EL (cell line): ENCODE measurements at places on chromosomes 2 and 18.

GRCh38 chr18:48785091-48785614 is 165.6 kb downstream of the SMAD7 start:
- DNase-seq = no peak

DNA sequence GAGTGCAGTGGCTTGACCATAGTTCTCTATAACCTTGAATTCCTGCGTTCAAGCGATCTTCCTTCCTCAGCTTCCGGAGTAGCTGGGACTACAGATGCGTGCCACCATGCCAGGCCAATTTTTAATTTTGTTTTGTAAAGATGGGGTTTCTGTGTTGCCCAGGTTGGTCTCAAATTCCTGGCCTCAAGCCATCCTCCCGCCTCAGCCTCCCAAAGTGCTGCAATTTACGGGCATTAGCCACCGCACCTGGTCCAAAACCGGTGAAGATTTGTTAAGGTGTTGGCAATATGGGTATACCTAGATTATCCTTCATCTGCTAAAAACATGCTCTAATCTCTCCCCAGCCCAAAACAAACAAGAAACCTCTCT is 1.3 kb upstream of the EIF2AK3 start:
- no peak for DNase-seq

- DNase-seq = no peak
Measured at GRCh38 chr18:9961041-9961440, 47.2 kb downstream of the VAPA start.

DNA sequence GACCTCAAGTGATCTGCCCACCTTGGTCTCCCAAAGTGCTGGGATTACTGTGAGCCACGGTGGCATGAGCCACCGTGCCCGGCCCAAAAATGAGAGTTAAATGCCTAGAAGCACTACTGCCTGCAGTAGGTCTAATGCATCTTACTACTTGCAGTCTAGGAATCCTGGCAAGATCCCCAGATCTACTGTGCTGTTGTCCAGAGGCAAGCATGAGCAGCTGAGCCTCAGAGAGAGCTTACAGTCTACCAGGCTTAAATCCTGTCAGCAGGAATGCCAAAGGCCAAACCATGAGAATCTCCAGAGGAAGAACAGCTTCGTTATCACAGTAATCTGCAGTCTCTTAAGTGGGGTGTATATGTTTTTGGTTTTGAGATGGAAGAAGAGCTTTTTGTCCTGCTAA is 54.4 kb downstream of the XRCC5 start:
- DNase-seq = no peak

DNA sequence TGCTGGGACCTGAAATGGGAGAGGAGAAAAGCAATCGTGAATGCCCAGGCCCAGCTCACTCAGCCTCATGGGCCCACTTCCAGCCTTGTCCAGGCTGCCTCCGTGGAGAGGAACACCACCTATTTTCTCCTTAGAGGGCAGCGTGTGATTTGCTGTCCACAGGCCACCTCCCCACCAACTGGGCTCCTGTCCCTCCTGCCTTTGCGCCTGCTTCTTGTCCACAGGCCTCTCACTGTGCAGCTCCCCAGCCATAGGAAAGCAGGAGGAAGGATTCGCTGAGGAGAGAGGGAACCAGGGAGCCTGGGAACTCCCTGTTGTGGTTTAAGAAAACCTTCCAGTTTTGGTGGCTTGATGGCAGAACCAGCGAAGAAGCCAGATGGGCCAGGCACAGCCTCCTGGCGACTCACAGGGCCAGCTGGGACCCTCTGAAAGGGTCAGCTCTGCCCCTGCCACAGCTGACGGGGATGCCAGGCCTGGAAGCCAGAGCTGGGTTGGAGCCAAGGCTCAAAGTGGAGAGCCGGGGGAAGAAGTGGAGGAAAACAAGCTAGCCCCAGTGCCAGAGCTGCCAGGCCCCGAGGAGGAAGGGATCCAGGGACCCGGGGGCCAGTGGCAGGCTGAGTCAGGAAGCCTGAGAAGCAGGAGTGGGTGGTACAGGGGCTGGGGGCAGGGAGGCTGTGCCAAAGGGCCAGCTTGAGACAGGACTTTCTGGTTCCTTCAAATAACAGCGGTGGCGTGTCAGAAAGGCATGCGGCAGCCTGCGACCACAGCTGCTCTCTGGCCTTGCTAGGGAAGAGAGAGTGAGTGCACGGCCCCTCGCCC is 9.9 kb downstream of the TMBIM1 start:
- DNase-seq = peak; percentile 53

GRCh38 chr2:10753156-10753555 is 31.7 kb downstream of the ATP6V1C2 start:
- DNase-seq = no peak

DNA sequence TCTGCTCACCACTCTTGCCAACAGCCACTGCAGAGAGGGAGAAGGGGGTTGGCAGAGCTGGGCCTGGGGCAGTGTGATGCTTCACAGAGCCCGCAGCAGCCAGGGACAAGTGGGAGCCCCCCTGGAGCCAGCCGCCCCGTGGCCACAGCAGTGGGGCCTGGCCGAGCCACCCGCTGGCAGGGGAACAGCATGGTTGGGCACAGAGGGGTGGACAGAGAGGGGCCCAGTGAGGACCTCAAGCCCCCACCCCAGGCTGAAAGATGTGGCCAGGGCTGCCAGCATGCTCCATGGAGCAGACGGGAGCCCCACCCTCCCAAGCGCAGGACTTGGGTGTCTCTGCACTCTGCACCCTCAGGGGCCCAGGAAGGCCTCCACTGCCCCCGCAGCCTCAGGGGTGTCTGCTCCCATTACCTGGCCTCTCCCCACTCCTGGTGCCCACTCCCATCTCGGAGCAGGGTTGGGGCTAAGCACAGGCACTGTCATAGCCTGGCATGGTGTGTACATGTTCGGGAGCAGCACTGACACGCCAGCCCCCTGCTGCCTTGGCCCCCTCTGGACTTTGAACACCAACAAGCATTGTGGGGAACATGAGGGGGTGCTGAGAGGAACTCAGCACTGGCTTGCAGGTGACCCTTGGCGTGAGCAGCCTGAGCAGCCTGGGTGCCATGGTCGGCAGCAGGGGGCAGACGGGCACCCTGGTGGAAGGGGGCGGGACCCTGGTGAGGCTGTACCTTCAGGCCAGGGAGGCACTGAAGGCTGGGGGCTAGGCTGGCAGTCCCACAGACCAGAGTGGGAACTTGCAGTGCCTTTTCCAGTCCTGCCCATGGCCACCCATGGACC is 279.6 kb upstream of the CYP26B1 start:
- no peak for DNase-seq

GRCh38 chr2:43796206-43796605 is 22.4 kb downstream of the DYNC2LI1 start:
- no peak for DNase-seq

GRCh38 chr2:150023044-150023443 is 435.5 kb upstream of the MMADHC start:
- no peak for DNase-seq

DNA sequence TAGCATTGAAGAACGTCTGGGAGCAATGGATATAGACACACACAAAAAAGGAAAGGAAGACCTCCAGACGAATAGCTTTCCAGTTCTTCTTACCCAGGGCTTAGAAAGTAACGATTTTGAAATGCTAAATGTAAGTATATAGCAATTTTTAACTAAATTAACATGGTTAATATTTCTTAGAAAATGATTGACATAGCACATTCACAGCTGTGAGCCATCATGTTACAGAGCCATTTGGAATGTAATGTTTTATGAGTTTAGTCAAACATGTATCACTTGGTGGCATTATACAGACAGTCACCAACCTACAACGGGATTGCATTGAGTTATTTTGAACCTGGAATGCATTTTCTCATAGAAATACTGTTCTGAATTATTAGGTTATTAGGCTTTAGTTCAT is 35.1 kb downstream of the WDR43 start:
- DNase-seq = no peak

DNA sequence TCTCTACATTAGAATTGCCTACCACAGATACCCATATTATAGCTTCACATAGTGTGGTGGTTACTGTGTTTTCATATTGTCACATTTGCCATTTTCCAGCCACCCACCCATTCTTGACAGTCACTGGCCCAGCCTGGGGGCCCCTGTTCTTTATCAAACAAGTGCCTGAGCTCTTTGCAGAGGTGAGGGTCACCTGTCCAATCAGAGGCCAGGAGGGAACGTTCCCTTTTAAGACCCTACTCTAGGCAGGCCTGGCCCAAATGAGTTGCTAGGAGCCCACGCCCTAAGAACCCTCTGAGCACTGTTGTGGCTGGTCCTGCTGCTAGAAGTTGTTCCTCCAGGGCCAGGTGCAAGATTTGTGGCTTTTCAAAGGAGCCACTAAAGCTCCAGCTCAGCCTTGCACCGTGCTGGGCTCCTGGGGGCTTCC is 5.2 kb downstream of the IL37 start:
- no peak for DNase-seq

DNA sequence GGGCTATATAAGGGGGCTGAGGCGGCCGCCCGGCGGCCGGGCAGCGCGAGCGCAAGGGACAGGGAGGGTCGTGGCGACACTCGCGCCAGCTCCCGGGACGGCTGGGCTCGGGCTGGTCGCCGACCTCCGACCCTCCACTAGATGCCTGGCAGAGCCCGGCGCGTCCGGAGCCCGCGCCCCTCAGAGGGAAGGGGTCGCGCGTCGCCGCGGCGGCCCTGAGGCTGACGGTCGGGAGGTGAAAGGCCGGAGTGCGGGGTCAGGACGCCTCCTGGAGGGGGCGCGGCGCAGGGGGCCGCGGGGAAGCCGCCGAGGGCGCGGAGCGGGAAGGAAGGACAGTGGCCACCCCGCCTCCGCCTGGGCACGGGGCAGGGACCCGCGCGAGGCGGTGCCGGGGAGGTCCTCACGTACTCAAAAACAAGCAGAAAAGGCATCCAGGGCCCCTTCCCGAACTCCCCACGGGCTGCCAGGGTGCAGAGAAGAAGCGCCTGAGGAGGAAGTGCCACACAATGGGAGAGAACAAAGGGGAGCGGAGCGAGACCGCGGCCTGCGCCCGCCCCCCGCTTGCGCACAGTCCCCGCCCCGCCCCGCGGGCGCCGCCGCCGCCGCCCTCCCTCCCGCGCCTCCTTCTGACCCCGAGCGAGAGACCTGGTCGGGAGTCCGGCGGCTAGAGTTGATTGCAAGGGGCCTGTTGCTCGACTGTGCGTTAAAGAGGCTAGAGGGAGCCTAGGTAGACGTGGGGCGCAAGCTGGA is 776 bp upstream of the KLF7 start:
- DNase-seq = peak; percentile 82

- peak; percentile 87 for DNase-seq
Measured at GRCh38 chr18:29181151-29181901, 1004.4 kb upstream of the CDH2 start.

DNA sequence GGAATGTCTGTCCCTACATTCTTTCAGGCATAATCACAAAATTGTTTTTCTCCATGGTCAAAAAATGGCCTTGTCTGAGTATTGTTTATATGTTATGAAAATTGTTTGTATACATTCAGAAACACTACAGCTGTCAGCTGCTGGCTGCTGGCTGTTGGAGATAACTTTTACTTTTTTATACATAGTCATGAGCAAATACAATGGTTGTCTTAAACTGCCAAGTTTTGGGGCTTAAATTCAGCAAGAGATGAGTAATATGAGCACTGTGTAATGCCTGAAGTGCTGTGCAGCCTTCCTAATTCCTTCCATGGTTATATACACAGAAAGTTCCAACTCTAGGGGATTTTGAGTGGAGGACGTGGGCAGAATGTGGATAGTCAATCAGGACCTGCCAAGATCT is 168.9 kb upstream of the RMP24 start:
- no peak for DNase-seq

GRCh38 chr2:181037922-181038321 is 57.5 kb downstream of the UBE2E3 start:
- DNase-seq = peak; percentile 57

DNA sequence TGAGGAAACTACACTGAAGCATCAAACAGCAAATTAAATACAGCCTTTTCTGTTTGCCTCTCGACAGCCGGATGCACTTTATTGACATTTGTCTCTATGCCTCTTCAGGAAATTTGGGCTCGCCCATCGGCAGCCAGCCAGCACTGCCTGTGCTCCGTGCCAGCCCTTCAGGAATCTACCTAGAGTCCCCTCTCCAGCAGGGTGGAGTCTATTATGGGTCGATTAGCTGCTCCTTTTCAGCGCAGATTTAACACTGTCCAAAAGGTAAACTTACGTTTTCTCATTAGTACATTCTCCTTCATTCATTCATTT is 91.5 kb downstream of the MYCN start:
- DNase-seq = no peak

GRCh38 chr2:26008095-26008494 is 25.8 kb upstream of the RAB10 start:
- no peak for DNase-seq

GRCh38 chr2:230793572-230794359 is 71.0 kb upstream of the ITM2C start:
- DNase-seq = peak; percentile 99

- no peak for DNase-seq
Measured at GRCh38 chr18:2222270-2223185, 348.8 kb downstream of the METTL4 start.

DNA sequence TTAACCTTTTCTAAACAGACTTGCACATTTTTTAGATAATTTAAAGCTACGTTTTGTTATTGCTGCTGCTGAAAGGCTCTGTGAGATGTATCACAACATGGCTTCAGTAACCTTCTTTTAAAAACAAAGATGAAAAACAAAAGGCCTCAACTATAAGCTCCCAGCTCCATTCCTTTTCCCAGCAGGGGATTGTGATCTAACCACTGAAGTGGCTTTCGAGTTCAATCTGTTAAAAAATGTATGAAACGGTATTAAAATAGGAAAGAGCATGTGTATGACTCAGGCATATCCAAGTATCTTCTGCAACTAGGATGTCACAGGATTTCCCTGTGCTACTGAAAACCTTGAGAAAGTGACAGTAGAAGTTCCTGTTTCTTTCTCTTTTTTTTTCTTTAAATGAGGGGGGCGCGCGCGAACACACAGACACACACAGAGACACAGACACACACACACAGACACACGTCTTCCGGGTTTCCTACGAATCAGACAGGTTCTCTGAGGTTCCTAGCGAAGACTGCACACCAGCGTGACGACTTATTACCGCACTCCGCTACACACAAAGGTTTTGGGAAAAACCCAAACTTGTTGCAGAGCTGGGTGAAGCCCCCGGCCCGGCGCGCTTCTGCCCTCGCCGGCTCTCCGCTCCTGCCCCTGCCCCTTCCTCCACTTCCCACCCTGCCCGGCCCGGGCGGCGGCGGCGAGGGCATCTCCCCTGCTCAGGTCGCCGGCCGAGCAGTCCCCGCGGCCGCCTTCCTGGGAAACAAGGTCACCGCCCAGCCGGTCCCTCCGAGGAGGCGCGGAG is 86.8 kb downstream of the RBMS1 start:
- DNase-seq = peak; percentile 80
